ENCODE measurements at places on chromosomes 11 and 22.

DNA sequence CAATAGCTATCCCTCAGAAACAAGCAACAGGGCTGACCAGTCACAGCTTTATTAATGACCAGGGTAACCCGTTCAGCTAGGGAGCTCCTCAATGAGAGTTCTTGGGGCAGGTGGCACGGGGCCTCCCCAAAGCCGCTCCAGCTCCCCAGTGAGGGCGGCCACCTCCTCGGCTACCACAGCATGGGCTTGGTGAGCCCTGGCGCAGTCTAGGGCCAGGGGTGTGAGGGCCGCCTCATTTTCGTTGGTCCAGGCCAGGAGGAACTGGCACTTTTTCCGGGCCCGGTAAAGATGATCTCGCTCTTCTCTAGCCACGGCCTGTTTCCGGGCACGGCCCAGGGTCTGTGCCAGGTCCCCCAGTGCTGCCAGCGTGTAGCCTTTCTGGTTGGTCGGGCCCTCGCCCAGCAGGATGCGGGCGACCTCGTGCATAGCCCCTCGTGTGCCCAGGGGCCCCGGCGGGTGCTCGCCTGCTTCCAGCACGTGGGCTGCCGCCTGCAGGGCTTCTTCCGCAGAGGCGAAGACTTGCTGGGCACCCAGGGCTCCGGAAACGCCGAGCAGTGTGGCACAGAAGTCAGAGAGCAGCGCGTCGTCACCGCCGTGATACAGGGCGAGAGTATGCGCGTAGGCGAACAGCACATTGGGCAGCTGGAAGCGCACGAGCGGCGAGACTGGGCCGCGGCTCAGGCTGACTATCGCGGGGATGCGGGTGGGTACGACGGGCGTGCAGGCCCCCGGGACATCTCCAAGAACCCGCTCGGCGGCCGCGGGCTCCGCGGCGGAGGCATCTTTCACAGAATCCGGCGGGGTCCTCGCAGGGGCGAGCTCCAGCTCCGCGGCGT lies 913 bp downstream of the ZNHIT2 start:
- DNase-seq, result no peak

GRCh38 chr11:131669401-131669780 lies 299.0 kb downstream of the NTM start:
- DNase-seq, result no peak

DNA sequence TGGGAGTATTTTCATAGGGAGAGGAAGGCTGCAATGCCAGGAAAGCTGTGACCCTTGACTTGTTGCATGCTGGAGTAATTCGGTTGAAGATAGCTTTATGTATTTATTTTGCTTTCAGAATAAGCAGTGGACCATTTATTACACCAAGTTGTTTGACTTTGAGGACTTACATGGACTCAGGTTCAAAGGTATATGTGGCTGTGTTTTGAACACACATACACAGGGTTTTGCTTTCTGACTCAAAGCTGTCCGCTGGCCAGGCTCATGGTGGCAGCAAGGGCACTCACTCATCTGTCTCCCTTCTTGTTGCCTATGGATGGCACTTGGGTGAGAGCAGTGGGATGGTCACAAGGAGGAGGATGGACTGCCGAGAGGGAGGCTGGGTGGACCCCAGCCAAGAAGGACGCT lies 6.5 kb downstream of the TIMP3 start:
- DNase-seq, result no peak

DNA sequence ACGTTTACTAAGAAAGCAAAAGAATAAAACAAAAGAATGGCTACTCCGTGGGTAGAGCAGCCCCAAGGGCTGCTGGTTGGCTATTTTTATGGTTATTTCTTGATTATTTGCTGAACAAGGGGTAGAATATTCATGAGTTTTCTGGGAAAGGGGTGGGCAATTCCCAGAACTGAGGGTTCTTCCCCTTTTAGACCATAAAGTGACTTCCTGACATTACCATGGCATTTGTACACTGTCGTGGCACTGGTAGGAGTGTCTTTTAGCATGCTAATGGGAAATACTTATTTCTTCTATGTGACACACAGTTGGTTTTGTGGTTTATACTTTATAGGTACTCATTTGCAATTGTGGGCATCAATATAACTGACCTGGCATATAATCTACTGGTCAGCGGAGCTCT lies 56.3 kb downstream of the SLN start:
- no peak for DNase-seq

- peak; percentile 11 for DNase-seq
Observed at GRCh38 chr11:73570415-73571114, 27.3 kb downstream of the FAM168A start.

DNA sequence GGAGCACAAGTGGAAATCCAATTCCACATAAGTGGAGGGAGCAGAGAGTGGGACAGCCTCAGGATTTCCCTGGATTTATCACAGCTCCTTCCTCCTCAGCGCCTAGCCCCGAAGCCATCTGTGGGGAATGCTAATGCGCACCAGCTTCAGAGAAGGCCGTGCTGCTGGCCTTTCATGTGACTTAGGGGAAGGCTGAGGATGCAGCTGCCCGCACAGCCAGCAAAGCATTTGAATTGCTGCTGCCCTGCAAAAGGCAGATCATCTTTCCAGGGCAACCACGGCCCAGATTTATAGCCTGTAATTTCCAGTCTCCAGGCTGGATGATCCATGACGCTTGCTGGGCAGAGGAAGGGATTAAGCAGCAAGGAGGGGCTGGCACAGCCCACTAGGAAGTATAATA lies 29.9 kb downstream of the SYN3 start:
- no peak for DNase-seq

DNA sequence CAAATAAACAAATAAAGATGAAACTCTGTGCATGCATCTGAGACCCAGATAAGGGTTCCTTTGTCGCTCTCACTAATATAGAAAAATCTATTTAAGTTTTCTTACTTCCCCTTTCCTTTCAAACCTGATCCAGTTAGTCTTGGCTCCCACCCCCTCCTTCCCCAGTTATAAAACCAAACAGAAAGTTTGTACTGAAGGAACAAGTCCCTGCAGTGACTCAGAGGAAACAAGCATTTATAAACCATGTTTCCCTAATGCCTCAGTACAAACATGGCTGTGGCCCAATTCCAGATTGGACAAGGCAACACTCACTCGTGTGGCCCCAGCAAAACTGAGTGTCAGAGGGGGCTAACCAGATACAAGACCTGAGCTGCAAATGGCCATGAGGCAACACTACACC lies 65.5 kb upstream of the ARHGAP20 start:
- DNase-seq, result no peak

DNA sequence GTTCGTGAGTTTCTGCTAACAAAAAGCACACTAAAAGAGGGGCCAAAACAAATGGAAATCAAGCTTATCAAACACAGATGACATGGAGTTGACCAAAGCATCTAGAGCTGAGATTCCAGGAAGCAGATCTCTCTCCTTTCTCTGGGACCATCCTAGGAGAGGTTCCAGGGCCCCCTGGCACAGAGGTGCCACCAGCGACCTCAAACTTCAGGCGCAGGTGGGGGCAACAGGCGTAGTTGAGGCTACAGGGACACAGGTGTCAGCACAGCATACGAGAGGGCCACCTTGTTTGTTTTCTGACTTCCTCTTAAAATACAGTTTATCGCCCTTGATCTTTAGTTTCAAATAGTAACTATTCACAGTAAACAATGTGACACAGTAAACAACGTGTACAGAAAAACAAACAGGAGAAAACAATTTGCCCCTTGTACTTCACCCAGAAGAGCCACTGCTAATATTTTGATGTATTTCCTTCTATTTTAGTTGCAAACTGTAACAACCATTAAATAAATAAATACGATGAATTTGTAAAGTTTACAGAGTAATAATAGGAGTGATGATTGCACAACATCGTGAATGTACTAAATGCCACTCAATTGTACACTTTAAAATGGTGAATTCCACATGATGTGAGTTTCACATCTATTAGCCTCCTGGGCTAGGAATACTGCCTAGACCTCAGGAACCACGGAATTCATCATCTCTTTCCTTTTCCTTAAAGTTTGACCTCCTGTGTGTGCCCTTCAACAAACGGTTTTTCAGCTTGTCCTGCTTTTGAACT lies 52.2 kb downstream of the IGLL5 start:
- no peak for DNase-seq

- no peak for DNase-seq
Observed at GRCh38 chr11:66343176-66343575, 1.7 kb downstream of the BRMS1 start.

GRCh38 chr11:72556433-72556832 lies 117.8 kb downstream of the PDE2A start:
- DNase-seq, result no peak

- DNase-seq, result no peak
Observed at GRCh38 chr11:14029440-14029839, 66.9 kb downstream of the SPON1 start.

All from skeletal muscle cell (primary cell).